PC-3 (cell line): ENCODE measurements at places on chromosomes 1 and 21. TPM values are rescaled to one million over a fixed set of nuclear protein-coding genes. Genes with fewer than 3 reads are reported as not detected.

EPHB2 gene
- total RNA-seq = 21.0 and 23.2 TPM in 2 replicates

AZIN2 gene
- 2.2 and 3.3 TPM in 2 replicates for total RNA-seq

TMOD4 gene
- total RNA-seq = 1.8 and 2.7 TPM in 2 replicates

DCST1 gene
- total RNA-seq = not detected in 2 replicates

NHLH1 gene
- total RNA-seq = not detected in 2 replicates

GJA8 gene
- not detected in 2 replicates for total RNA-seq

DNA sequence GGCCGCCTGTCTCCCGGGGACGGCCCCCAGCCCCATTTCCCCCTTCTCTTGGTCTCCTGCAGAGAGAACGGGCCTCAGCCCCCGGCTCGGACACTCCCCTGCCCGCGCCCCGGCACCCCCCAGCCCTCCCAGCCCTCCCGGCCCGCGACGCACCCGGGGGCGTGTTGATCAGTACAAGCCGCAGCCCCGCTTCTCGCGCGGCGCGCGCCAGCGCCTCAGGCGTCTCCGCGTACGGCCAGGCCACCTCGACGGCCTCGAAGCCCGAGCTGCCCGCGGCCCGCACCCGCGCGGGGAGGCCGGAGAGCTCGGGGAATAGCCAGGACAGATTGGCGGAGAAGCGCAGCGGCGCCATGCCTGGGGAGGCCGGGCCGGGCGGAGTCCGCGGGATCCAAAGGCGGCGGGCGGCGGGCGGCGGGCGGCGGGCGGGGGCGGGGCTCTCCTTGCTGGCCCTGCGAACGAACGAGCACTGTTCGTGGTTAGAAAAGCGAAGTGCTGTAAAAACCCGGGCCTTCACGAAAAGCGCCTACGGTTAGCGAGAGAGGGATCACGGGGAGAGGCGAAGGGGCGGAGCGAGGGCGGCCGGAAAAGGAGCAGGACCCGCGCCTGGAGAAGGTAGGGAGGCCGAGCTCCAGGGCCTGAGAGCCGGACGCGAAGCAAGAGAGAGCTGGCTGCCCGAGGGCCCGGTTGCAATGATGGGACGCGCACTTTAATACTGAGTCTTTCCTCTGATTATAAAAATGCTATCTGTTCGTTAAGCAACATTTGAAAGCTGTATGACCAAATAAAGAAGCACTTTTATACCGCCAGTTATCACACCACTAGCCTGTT, at the start of gene HYI:
Gene HYI, minus strand, starts transcription at position 490 of the 828 bp plus-strand sequence. Its CDS starts 138 bp downstream, at position 352.
- peak; percentile 89 for DNase-seq

DNA sequence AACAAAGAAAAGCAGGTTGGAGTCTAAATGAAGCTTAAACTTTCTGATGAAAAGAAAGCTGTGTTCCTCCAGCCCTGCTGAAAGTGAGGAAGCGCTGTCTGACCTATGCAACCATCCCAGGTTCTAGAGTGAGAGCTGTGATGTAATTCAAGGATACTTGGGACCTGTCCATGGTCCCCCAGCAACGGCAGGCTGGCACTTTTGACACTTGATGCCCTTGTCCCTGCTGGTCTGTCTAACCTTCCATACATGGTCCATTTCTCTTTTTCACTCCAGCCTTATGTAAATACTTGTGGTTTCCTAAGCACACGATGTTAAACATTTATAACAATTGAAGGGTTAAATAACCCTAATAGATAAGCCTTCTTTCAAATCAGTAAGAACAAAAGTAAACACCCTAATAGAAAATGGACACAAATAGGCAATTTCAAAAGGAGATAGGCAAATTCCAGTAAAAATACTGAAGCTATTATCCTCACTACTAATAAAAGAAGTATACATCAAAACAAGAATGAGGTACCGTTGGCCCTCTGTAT, 17.7 kb upstream of the KDM4A start:
- DNase-seq = no peak

- DNase-seq = no peak
These were observed 711 bp downstream of the TRNP1 start for GRCh38 chr1:26994020-26994786.

- no peak for DNase-seq
These were observed 23.3 kb upstream of the PADI6 start for GRCh38 chr1:17348593-17349234.

GRCh38 chr1:51624855-51625254, 8.0 kb downstream of the OSBPL9 start:
- DNase-seq = peak; percentile 56

DNA sequence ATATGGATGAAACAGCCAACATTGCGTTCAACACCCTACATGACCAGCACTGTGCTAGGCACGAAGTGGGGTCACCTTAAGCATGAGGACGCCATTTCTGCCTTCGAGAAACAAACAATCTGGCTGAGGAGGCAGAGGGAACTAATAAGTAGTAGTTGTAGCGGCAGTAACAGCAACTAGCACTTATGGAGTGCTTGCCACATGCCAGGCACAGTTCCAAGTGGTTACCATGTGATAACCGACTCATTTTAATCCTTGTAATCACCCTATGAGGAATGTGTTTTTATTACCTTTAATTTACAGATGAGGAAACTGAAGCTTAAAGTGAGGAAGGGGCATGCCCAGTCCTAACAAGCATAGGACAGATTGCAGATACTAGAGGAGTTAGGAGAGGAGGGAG, 33.7 kb downstream of the KCND3 start:
- no peak for DNase-seq

DNA sequence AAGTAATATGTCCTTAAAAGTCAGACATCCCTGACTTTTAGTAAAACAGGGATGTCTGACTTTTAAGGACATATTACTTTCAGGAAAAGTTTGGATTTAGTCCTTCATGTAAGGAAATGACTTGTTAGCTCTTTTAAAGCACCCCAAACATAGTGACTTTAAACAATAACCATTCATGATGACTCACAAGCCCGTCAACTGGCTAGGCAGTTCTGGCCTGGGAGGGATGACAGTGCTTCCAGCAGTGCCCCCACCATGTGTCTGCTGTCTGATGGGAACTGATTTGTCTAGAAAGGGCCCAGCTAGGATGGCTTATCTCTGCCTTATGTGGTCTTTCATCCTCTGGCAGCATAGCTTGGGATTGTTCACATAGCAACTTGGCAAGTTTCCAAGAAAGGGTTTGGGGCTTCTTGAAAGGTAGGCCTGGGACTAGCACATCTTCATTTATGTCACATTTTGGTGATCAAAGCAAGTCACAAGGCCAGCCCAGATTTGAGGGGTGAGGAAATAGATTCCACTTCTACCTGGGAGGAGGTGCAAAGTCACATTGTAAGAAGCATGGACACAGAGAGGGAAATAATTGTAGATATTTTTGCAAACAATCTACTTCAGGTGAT, 143.5 kb downstream of the C1orf94 start:
- peak; percentile 1 for DNase-seq

DNA sequence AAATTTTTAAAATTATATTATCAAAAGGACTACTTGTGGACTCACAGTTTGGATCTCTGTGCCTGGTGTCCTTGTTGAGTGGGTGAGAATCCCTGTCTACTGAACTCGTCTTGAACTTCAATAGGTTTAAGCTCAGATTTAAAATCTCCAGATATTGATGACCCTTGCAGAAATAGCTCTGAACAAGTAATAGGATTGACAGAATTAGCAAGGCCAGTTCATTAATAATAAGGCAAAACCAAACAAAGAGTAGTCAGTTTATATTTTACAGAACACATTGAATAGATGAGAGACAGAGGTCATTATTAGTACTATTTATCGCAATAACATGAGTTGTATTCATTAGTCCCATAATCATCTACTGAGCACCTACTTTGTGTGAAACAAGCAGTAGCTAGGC, at the start of gene PDC:
Gene PDC, minus strand, starts transcription at position 101 of the 400 bp plus-strand sequence. CDS start 11,655 bp downstream, outside the sequence.
- no peak for DNase-seq

GRCh38 chr1:47972864-47973432, 24.2 kb downstream of the TRABD2B start:
- no peak for DNase-seq

DNA sequence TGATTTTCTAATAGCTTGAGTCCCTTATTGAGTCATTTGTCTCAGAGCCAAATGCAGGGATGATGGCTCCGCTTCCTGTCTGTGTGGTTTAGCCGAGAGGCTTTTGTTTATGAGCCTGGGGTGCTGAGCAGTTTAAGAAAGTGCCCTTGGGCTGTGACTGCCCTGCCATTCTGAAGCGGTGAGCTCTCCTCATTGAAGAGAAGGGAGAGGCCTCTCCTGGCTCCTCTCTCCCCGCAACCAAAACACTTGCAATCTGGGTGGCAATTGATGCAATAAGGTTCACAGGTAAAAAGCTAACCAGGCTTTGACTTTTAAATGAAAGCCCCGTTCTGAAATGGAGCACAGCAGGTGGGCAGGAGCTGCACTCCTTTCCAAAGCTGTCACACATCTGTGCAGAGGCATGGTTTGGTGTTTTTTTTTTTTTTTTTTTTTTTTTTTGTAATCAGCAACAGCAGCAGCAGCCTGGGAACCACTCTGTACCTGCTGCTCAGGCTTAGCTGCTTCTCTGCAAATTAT, 403.7 kb downstream of the SIPA1L2 start:
- peak; percentile 97 for DNase-seq

DNA sequence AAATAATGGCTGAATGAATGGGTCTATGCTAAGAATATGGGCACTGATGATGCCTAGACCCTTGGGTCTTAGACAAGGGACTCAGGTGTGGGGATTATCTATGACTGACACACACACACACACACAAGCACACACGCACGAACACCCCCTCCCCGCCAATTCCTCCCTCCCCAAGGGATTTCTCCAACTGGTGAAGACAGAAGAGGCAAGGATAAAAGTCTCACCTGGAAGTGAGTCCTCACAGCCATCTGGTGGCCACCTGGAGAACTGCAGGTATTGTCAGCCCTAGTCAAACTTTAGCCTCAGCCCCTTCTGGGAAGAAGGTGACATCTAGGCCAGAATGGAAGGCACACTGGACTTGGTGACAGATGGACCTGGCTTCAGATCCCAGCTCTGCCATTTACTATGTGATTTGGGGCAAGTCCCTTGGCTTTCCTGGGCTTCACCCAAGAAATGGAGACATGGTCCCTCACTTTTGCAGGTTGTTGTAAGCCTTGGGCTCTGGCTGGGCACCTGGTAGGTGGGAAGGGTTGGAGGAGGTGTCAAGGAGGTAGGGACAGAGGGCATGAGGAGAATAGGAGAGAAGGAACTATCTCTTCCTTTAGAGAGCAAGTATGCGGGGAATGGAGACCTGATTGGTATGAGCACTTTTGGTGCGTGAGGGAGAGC, 4.0 kb upstream of the GPR3 start:
- peak; percentile 85 for DNase-seq

- peak; percentile 48 for DNase-seq
These were observed 83.6 kb upstream of the RGS1 start for GRCh38 chr1:192491804-192492554.

GRCh38 chr1:18965206-18966173, 9.0 kb upstream of the IFFO2 start:
- DNase-seq = peak; percentile 48

- DNase-seq = no peak
These were observed 11.3 kb upstream of the CTSE start for GRCh38 chr1:206035027-206035426.

- no peak for DNase-seq
These were observed 124.6 kb downstream of the TRIM33 start for GRCh38 chr1:114386129-114387009.

DNA sequence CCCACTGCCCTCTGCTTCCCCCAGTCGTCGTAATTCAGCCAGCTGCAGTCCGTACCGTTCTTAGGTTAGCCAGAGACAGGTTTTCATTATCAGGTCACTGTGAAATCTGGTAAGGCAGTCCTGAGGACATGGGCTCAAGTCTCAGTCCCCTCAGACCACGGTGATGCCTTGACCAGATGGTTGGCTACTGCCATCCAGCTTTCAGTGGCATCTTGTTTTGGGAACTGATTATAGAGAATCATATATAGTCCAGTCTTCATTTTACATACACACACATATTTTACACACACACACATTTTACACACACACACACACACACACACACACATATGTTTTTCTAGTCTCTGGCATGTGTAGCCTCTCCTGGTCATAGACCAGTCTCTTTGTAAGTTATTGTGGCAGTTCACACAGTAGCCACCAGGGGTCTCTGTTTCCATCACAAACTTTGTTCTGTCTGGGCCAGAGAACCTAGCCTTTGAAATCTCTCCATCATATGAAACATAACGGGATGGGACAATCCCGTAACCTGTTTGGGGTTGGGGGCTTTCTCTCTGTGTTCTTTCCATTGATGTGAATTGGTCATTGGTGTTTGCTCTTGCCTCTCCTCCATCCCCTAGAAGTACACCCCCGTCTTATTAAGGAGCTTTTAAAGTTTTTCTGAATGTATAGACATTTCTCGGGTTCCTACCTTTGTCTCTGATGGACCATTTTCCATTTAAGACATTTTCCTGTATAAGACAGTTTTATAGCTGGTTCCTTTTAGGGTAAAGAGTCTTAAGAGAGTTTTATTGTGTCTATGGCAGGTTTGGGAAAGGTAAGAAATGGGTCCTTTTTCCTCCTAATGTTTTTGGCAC, 8.4 kb upstream of the IKBKE start:
- DNase-seq = peak; percentile 97

DNA sequence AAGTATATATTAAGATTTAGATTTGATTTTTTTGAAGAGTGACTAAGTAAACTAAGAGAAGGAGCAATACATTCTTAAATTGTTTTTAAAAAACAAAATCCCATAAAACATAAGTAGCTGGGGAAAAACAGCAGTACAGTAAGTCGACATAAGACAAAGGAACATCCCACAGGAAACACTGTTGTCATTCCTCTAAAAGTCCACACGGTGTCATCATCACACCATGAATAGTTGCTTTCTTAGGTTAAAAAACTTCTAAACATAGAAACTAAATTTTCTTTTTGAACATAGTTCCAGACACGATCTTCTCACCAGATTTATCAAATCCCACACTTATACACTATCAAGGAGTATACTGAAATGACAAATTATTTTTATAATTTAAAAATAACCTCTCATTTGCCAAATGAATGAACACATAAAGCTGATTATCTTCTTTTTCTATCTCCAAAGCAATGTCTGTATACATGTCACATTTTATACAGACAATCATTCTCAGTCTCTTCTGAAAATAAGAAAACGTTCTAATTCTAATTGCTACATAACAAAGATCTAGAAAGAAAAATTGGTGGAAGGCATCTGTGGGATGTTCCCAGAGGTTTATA, 15.8 kb downstream of the ODF2L start:
- peak; percentile 76 for DNase-seq

DNA sequence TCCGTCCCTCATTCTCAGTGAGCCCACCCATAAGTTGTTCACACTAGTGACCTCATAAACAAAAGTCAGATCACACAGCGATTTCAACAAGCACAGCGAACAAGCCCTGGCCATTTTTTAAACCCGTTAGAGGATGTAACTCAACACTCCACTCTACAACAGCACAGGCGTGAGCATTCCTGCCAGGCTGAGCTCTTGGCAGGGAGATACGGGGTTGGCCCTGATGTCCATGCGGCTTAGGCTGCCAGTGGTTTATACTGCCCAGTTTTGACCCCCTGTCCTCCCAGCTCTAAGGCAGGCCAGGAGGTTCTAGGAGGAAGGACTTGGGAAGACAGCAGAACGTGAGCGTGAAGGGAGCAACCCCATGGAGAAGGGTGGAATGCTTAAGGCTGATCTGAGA, 35.0 kb downstream of the PARP1 start:
- DNase-seq = no peak

- no peak for DNase-seq
These were observed 133.6 kb downstream of the PLPPR4 start for GRCh38 chr1:99397863-99398262.

- DNase-seq = no peak
These were observed 18.7 kb downstream of the MIER1 start for GRCh38 chr1:66943361-66943969.
